ENCODE measurements at places on chromosomes 6 and 20. TPM values are rescaled to one million over a fixed set of nuclear protein-coding genes. Genes with fewer than 3 reads are reported as not detected.

Gene BPI
- total RNA-seq = 0.65 TPM

Gene TENT5A
- 58.2 TPM for total RNA-seq

Gene MBOAT1
- 8.7 TPM for total RNA-seq

Gene ATP9A
- total RNA-seq = 36.6 TPM

Gene SLCO4A1
- 15.2 TPM for total RNA-seq

DNA sequence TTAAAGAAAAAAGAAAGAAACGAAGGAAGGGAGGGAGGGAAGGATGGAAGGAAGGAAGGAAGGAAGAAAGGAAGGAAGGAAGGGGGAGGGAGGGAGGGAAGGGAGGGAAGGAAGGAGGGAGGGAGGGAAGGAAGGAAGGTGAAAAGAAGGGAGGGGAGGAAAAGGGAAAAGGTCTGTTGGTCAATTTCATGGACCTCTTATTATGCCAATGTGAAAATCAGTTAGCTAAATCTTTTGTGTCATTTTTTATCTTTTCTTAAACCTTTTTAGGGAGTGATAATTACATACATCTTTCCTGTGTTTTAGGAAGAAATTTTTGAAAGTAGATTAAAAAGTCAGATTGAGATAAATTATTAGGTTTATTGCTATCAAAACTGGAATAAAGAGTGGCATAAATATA, 670.2 kb upstream of the CITED2 start:
- no peak for DNase-seq

- DNase-seq = peak; percentile 52
Measured at GRCh38 chr20:41370176-41370575, 3.6 kb upstream of the EMILIN3 start.

- DNase-seq = no peak
Measured at GRCh38 chr20:62370807-62371587, 3.9 kb upstream of the LAMA5 start.

DNA sequence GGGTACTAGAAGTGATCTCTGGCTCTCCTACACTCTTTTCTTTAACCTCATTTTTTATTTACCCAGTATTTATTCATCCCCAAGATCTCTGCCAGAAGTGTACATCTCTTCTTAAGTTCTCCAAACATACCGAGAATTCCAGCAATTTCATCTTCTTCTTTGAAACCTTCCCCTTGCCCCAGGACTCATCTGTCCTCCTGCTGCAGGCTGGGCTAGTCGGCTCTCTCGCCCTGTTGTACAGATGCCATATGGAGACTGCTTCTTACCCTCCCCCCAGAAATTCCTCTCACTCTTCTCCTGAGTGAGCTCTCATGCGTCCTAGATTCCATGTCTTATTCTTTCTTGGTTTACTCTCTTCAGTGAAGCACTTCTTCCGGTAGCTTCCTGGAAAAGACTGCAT, 21.9 kb upstream of the PNRC1 start:
- DNase-seq = no peak

- DNase-seq = no peak
Measured at GRCh38 chr6:66926060-66926459, 1219.0 kb upstream of the EYS start.

- no peak for DNase-seq
Measured at GRCh38 chr6:1181939-1182605, 129.8 kb upstream of the FOXQ1 start.

GRCh38 chr6:155237613-155238012, 26.2 kb upstream of the CLDN20 start:
- DNase-seq = no peak

- DNase-seq = peak; percentile 95
Measured at GRCh38 chr6:31680226-31681134, at the start of gene LY6G5C. LY6G5C (minus strand) TSS chr6:31681067; CDS start chr6:31680373, 694 bp downstream.

- DNase-seq = peak; percentile 59
Measured at GRCh38 chr6:168126566-168127383, 47.8 kb upstream of the FRMD1 start.

DNA sequence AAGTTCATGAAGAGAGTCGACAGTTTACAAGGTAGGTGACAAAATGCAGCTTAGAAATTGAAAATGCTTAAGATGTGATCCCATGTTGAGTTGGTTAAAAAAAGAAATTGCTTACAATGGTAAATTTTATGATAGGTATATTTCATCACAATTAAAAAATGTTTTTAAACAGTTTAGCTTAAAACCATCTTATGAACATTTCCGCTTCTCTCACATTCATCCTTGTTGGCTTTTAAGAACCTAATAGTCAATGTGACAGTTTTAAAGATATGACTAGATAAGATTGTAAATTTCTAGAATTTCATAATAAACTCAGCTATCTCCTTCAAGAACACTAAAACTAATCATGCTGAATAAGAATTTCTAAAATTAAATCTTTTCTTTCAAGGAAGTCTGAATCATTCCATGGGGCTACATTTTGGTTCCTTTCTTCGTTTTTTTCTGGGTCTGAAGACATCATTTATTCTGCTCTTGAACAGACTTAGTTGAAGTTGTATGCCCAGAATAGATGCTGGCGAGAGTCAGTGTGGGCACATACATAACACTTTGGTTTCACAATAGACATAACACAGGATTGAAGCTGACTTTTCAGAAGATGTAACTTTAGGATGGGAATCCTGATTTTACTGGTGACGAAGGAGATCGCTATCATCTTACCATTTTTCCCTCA, 35.9 kb upstream of the LTV1 start:
- no peak for DNase-seq

DNA sequence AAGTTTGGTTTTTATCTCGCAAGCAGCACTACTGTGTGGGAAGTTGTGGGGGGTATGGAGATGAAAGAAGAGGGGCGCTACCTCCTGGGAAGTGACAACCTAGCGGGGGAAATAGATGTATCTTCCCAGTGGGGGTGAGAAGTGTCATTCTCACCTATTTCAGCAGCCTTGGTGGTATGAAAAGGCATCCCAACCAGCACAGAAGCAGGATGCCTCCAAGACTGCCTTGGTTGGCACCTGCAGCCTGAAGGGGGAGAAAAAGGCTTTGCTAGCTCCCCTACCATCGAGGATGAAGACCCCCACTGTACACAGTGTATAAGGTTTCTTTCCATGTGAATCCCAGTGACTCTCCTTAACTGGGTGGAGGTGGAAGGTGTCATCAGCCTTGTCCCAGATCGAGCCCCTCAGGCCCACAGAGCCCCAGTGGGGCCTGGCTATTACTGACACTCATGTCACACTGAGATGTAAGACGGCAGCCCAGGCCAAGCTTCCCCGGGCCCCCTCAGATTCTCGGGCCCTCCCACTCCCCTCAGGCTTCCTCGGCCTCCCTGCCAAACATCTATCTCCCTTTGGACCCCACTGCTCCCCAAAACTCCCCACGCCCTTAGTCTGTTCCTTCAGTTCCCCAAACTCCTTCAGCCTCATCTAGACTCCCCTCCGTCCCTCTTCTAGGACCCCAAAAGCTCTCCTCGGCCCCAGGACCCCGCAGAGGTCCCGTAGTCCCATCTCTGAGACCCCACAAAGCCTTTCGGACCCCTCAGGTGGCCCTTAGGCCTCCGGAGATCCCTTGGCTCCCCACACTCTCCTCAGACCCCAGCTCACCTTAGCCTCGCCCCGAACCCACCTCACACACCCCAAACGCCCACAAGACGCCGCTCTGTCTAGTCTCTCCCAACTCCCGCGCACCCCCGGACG, 688 bp downstream of the COMMD7 start:
- DNase-seq = no peak

DNA sequence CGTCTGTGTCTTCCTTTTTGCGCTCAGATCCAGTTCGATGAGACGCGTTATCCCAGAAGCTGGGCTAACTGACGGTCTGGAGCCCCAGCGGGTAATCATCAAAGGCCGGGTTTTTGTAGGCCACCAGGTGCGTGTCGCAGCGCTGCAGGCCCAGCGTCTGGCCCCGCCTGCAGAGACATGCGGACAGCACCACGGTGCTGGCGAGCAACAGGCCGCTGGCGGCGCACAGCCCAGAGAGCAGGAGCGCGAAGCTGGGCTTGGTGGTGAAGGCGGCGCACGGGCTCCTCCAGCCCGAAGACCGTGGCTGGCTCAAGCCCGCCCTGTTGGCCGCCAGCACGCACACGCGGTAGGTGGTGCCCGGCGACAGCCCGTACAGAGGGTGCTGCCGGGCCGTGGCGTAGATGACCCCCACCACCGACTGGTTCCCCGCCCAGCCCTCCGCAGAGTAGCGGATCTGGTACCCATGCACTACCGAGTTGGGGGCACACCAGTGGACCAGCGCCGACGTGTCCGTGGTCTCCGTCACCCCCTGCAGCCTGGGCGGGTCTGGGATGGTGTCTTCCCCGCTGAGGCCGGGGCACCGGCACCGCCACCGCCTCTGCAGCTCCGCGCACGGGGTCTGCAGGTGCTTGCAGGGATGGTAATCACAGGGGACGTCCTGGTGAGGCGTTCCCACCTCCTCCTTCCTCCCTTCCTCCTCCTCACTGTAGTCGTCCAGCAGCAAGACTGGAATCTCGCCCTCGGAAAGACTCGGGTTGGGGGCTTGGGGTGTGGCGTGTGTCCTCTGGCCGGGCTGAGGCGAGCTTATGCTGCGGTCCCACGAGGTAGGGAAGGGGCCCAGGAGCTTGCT, 12.7 kb downstream of the LRRN4 start:
- no peak for DNase-seq

DNA sequence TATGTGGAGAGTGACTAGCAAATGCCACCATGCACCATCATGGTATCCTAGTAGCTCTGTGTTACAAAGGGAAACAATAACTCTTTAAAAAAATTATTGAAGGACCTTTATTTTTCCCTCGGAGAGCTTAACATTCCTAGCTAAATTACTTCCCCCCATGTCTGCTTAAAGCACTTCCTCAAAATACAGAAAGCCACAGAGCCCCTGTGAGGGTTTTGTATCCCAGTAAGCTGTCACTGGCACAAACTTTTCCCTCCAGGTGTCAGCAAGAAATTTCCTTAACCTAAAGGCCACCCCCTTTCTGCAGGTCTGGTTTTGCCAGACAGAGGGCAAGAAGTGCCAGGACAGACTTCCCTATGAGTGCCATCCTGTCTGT, 340.0 kb upstream of the PRDM1 start:
- no peak for DNase-seq

DNA sequence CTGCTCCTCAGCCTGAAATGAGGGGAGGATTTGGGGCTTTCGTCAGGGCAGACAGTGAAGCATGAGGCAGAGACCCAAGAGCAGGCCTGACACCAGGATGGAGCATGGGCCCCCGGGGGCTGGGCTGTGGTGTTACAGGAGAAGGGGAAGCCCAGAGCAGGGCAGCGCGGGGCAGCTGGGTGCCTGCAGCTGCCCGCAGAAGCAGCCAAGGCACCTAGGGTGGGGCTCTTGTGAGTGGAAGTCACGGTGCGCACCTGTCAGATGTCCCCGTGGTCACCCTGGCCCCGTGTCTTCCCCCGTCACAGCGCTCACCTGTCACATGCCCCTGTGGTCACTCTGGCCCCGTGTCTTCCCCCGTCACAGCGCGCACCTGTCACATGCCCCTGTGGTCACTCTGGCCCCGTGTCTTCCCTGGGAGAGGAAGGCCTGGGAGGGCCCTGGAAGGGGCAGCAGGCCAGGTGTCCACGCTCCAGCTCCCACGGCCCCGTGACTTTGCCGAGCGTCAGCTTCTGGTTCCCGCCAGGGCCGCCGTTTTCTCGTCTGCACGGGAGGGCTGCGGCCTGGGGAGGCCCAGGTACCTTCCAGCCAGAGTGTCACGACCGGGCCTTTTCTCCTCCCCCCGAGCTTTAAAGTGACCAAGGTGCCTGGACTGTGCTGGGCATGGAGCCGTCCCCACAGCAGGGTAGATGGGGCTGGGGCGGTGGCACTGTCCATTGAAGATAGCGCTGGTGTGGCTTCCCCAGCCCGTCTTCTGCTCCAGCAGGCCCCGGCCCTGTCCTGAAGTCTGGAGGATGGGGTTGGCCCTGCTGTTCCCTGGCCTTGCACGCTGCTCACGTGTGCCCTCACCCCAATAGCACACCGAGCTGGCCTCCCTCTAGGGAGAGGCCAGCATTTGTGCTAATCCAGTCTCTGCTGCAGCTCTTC, 9.4 kb downstream of the ARFGAP1 start:
- no peak for DNase-seq

GRCh38 chr6:131134980-131135243, 355 bp upstream of the AKAP7 start:
- no peak for DNase-seq

DNA sequence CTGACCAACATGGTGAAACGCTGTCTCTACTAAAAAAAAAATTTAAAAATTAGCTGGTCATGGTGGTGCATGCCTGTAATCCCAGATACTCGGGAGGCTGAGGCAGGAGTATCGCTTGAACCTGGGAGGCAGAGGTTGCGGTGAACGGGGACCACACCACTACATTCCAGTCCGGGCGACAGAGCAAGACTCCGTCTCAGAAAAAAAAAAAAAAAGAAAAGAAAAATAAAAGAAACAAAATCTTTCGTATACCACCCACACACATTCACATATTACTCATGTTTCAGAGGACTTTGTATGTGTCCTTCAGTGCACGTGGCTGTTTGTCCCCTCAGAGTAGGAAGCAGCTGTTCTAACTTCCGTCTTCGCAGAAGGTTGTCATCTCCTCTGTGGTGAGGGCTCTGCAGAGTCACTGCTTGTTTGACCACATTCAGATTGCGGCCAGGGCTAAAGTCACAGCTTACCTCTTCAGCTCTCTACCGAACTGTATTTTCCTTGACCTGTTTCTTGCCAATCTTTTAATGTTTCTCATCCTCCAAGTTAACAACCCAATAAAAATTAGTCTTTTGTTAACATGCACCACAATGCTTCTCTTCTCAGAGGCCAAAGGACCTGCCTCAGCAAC, 36.6 kb upstream of the HIVEP1 start:
- DNase-seq = no peak

GRCh38 chr6:165618241-165618640, 44.8 kb downstream of the PDE10A start:
- DNase-seq = no peak

DNA sequence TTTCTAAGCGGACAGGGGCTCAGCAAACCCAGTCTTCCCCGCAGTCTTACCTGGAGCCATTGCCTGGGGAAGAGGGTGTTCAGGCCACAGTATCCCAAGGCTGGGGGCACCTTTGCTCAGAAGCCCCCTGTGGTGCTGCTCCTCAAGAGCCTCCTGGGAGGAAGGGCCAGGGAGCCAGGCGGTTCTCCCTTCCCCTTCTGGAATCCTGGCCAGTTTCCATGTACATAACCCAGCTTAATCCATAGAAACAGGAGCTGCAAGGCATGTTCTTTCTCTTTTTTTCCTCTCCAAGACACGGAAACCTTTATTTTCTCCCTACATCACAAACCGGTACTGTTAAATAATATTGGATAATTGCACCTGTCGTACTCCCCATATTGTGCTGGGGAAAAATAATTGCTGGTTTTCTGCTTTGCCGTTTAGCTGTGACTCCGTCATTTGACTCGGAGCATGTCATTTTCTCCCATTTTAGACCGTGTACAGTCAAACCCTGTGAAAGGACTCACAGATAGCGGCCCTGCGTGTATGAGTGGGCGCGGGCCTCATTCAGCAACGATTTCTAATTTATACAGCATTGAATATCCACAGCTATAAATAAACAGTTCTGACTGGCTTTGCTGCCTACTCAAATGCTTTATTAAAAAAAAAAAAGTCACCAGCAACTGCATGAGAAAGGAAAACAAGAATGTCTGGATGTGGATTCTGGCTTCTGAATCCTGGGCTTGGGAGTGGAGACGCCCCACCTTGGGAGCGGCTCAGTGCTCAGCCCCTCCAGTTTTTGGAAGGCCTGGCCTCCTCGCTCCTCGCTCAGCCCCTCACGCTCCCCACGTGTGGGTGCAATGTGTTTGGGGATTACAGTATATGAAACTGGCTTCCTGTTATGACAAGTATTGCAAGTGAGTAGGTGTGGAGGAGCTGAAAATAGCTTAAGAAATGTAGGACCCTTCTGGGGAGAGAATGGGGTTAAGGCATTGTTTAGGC, 67.3 kb downstream of the ADTRP start:
- DNase-seq = no peak

- DNase-seq = peak; percentile 85
Measured at GRCh38 chr6:148513145-148514071, 170.8 kb downstream of the SASH1 start.

Data from posterior vena cava (tissue), 2 donors.